ENCODE measurements at places on chromosomes 13 and 19.

DNA sequence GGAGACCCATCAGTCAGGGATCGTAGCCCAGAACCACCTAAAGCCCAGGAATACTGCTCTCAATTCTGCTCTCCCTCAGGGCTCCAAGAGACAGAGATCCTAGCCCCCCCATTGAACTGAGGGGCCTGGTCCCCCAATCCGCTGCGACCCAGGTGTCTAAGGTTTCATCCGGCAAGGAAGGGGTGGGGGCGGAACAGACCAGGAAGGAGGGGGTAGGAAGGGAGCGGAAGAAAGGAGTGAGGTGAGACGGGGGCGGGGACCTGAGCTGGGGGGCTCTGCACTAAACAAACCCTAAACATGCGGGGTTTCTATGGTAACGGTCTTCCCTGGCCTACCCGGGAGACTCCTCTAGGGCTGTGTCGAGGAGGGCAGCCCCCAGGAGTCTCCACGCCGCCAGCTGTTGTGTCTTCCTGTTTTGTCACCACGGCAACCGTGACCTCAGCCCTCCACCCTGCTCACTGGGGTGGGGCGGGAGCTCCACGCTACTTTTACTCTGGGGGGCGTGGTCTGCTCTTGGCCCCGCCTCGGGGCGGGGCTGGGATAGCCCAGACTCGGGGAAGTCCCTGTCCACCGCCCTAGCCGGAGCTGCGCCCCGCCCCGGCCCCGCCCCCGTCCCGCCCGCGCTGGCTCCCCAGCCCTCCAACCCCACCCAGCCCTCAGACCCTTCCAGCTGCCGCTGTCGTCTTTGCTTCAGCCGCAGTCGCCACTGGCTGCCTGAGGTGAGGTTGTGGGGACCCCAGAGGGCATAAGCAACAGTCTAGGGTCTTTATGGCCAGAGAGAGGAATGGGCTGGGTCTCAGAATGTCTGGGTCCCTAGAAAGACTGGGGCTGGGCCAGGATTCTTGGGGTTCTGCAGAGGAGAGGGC lies at the start of gene MYADM:
TSS of gene MYADM (plus strand) at position 659 of the 866 bp plus-strand sequence. CDS start 5,647 bp downstream, outside the sequence.
- no peak for DNase-seq

DNA sequence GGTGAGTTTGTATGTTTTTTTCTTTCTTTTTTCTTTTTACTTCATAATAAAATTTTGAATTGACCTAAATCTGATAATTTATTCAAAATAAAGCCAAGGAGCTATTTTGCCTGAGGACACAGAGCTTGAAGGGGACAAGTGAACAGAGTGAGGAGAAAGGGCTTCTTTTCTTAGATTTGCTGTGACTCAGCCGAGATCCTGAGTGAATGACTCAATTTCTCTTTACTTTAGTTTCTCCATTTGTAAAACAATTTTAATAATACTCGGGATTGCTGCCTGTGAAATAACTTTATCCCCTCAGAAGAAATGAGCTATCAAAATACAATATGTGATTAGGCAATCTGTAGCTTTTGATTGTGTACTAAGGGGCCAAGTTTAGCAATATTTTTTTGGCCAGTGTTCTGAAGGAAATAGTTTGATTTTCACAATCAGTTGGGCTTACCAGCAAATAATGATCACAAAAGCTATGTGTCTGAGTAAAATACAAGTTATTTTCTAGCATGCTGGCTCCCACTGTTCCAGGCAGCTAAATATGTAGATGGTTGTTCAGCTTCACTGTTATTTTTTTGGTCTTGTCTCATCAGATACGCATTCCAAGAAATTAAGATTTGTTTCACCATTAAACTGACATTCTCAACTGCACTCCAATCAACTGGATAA lies 437.5 kb downstream of the FGF9 start:
- no peak for DNase-seq

GRCh38 chr13:28856287-28856686 lies 36.1 kb downstream of the MTUS2 start:
- no peak for DNase-seq

- no peak for DNase-seq
Observed at GRCh38 chr13:32025730-32026129, 5.8 kb upstream of the FRY start.

DNA sequence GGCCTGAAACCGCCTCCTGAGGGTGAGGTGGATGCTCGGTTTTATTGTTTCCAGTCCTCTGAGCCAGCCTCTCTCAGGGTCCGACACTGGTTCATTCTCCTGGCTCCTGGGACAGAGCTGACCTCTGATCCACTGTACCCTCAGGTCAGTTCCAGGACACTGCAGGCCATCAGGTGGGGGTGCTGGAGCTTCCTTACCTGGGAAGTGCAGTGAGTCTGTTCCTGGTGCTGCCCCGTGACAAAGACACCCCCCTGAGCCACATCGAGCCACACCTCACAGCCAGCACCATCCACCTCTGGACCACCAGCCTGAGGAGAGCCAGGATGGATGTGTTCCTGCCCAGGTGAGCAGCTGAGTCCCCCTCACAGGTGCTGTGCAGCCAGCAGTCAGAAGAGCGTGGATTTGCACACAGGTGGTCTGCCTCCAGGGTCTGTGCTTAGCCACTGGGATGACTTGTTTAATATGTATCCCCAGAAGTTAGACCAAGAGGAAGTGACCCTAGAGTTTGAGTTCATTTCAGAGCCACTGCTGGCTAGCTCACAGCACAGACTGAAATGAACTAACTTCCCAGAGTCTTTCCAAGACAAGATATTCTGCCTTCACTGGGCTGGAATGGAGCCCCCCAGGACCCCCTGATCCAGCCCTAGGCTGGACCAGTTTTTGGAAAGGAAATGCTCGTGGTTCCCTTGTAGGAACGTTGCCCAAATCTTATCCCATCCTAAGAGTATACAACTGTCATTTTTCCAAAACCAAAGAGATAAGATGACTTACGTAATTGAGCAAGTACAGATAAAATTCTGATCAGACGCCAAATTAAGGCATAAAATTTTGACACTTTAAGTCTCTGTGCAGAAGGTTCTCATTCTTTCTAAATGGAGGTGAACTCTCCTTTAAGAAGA lies 8.8 kb downstream of the SERPINE3 start:
- no peak for DNase-seq

Measured in NCI-H187 treated with DMSO at 0.1 percent for 48 hours (cell line).